ENCODE measurements at places on chromosomes 3 and 15.

- no peak for DNase-seq
Observed at GRCh38 chr3:182058488-182058887, 346.8 kb downstream of the SOX2 start.

DNA sequence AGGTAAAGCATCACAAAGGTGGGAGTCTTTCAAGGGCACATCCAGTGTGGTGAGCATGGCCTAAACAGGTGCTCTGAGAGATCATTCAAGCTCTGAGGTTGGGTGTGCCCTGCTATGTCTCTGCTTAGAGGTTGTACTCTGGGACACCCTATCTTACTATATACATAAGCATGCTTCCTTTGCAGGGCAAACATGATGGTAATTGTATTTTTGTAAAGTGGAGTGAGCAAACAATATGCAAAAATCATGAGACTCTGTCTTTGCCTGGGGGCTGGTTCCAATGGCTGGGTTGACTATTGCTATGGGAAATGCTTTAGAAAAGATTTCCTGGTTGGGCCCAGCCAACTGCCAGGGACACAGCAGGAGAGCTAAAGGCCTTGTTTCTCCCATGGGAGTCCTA is 315.1 kb upstream of the TLE3 start:
- DNase-seq: no peak

DNA sequence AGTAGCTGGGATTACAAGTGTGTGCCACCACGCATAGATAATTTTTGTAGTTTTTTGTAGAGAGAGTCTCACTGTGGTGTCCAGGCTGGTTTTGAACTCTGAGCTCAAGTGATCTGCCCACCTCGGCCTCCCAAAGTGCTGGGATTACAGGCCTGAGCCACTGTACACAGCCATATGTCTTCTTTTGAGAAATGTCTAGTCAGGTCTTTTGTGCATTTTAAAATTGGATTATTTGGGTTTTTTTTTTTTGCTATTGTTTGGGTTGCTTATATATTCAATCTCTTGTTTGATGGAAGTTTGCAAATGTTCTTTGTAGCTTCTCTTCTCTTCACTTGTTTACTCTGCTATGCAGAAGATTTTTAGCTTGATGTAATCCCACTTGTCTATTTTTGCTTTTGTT is 6.2 kb upstream of the ARPP19 start:
- no peak for DNase-seq

DNA sequence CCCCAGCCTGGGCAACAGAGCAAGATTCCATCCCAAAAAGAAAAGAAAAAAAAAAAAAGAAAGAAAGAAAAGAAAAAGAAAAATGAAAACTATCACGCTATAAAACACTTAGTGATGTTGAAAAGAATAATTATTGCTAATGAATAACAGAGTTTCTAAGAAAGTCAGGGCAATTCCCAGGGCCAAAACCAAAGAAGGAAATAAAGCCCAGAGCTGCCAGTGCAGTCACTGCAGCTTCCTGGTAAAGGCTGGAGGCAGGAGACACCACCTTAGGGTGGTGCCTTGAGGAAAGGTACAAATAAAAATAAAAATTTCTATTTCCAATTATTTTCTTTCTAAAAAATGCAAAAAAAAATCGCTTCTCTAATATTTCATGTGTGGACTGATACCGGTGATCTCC is 19.7 kb upstream of the UACA start:
- no peak for DNase-seq

DNA sequence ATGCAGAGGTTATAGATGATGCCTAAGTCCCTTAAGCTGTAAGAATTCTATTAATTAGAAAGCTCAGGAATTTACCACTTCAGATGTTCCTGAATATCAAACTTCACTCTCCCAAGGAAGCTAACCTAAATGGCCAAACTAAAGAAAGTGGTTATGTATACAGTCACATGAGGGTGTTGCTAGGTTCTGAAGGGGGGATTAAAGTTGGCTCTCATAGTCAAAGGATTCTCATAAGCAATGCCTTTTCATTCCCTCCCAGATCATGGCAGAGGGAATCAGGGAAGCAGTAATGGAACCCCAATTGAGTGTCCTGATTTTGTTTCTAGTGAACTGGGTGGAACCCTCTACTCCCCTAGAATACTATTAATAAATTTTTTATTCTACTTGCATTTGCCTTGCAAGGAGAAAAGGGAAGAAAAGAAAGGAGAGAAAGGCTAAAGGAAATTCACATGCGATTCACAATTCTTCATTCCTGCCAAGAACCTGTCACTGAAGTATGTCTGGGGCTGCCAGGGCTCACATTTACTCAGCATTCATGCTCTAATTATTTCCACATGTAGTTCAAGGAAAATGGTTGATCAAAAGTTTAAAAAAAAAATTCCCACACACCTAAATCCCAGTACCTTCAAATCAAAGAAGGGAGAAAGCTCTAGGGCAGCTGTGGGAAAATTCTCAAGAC is 25.1 kb downstream of the FSTL1 start:
- DNase-seq: no peak

- DNase-seq: no peak
Observed at GRCh38 chr15:81254916-81255290, 58.2 kb downstream of the IL16 start.

- no peak for DNase-seq
Observed at GRCh38 chr3:33124638-33125037, 10.8 kb downstream of the CRTAP start.

GRCh38 chr3:168162172-168162571 is 66.4 kb upstream of the GOLIM4 start:
- DNase-seq: no peak

GRCh38 chr15:65132878-65133547 is 595 bp downstream of the PDCD7 start:
- peak; percentile 35 for DNase-seq

DNA sequence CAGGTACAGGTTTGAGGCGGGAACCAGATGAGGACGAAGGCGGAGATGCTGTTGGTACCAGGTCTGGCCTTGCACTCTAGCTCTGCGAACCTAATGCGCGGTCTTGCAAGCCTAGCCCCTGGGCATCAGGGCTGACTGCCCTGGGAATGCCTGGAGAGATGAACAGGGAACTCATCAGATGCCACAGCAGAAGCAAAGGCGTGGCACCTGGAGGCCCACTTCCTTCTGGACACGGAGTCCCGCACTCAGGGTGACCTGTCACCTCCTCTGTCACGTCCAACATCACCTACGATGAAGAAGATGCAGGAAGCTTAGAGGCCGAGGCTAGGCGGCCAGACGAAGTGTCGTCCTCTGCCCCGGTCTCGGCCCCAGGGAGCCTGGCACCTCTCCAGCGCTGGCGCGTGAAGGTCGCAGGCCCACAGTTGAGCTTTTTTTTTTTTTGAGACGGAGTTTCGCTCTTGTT is 9.4 kb downstream of the RPLP1 start:
- no peak for DNase-seq

DNA sequence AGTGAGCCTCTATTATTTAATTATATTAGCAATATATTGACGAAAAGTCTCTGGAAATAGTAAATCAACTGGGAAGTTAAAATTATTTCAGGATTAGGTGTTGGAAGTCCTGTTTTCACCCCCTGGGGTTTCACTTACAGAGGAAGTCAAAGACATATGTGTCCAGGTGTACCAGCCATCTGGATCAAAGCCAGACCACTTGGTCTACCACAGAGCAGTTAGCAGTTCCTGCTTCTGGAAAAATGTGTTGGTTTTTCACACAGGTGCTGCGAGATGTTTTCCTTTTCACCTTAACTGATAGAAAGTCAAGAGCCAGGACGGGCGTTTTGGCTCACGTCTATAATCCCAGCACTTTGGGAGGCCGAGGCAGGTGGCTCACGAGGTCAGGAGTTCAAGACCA is 13.1 kb downstream of the MME start:
- DNase-seq: no peak

GRCh38 chr15:26943866-26944265 is 27.1 kb upstream of the GABRG3 start:
- DNase-seq: no peak

DNA sequence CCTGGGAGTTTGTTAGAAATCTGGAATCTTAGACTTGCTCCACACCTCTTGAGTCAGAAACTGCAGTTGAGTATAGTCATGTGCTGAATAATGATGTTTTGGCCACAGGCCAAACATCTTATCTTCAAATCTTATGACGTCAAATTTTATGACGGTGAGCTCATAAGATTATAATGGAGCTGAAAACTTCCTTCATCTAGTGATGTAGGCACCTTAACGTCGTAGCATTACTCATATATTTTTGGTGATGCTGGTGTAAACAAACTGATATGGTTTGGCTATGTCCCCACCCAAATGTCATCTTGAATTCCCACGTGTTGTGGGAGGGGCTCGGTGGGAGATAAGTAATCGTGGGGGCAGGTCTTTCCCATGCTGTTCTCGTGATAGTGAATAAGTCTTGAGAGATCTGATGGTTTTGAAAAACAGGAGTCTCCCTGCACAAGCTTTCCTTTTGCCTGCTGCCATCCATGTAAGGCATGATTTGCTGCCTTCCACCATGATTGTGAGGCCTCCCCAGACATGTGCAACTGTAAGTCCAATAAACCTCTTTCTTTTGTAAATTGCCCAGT is 268.0 kb upstream of the PROK2 start:
- no peak for DNase-seq

DNA sequence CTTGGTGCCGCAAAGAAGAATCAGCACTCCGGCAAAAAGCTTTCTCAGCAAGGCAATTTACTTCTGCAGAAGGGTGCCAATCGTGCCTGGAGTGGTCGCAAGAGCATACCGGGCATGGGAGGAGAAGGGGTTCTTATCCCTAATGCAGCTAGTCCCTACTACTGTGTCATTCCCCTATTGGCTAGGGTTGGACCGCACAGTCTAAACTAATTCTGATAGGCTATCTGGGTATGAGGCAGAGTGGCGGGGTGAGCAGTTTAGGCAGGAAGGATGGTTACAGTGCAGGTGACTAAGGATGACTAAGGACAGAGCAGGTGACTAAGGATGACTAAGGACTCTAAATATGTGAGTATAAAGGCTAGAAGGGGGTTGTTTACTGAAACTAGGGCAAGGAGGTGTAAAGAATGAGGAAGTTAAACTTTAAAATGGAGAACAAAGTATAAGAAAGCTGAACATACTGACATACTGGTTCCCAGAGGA is 52.9 kb downstream of the PGBD4 start:
- DNase-seq: no peak

DNA sequence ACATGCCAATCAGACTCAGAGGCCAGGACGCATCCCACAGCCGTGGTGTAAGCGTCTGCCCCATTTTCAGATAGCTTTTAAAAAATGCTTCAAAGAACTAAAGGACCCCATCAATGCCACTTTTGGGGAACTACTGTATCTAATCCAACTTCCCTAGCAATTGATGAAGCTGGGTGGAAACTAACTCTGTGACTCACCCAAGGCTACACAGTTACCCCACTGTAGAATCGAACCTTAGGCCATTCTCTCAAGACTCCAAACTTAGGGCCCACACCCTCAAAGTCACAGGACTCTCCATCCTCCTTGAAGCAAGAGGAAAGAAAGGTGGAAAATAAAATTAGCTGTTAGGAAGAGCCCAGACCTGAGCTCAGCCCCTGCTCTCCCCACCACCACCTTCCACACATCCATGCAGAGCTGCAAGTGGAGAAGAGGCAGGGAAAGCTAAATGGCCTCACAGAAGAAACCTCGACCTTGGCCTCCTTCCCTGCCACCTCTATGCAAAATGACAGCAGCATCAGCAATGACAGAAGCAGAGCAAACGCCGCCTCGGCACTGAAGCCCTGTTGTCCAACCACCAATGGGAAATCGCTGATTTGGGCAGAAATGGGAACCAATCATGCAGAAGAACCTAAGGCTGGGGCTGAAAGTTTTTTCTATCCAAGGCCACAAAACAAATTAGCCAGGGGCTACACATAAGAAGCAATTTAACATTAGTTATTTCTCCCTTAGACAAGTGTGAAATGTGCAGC is 22.2 kb downstream of the ANP32A start:
- no peak for DNase-seq

DNA sequence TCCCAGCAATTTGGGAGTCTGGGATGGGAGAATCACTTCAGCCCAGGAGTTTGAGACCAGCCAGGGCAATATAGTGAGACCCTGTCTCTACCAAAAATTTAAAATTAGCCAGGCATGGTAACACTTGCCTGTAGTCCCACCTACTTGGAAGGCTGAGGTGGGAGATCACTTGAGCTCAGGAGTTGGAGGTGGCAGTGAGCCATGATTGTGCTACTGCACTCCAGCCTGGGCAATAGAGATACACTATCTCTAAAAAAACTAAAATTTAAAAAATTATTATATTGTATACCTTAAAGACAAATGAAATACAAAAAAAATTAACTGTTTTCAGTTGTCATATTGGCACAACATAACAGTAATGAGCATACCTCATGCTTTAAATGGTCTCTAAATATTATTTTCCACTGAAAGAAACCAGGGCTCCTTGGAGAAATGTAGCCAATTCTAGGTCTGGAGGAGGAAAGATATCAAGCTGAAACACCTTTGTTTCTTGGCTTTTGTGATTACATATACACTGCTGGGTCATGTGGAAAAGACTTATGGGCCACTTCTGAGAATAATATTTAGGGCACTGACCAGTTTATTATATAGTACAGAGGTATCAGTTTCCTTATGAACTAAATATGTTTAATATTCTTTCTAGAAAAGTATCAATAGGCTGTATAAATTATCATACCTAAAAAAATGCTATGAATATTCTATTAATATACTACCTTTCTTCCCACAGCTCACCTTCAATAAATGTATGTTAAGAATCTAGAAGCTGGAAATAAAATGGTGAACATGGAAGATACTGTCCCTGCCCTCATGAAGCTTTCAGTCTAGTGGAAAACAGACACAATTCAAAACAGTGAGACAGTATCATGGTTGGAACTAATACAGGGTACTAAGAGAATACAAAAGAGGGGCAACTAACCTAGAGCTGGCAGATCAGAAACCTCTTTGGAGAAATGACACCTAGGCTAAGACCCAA is 119.5 kb downstream of the TMCC1 start:
- DNase-seq: no peak

DNA sequence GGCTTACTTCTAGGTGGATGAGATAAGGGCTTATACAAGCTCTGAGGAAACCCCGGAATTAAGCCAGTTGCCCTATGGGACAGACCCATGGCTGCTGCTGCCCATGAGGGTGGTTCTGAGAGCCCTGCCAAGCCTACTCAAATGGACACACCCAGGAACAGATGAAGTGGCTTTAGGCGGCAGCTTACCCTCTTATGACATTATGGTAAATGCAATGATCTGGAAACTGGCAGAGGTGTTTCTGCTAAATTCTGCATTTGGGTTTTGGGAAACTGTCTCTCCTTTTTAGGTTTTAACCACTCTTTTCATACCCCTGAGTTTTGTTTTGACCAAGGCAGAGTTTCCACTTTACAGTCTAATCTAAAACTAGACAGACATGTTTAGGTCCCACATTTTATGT is 9.0 kb upstream of the ZBED2 start:
- DNase-seq: no peak

DNA sequence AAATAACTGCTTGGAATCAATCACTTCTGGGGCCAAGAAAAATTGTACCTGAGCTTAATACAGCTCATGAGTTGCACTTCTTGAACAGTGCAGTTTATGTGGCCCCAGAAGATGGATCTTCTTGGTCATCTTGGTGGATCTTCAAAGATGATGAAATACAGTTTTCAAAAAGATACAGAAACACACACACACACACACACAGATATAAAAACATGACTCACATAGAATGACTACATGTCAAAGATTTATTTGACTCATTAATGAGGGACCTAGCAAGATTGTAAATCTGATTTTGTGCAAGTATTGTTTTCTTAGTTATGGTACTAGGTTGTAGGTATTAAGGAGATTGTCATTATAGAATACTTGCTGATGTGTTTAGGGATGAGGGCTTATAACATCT is 32.6 kb downstream of the PDCD6IP start:
- DNase-seq: no peak

- DNase-seq: no peak
Observed at GRCh38 chr15:97087006-97087741, 756.7 kb downstream of the NR2F2 start.

GRCh38 chr15:92877000-92877399 is 23.1 kb upstream of the CHD2 start:
- DNase-seq: no peak

Measured in H54 (cell line).